ENCODE measurements at places on chromosomes 2 and 18. TPM values are rescaled to one million over a fixed set of nuclear protein-coding genes. Genes with fewer than 3 reads are reported as not detected.

GCKR gene
- total RNA-seq: 7.6 TPM

NTSR2 gene
- not detected for total RNA-seq

GKN1 gene
- total RNA-seq: not detected

CNGA3 gene
- not detected for total RNA-seq

ZNF892 gene
- total RNA-seq: 7.8 TPM

OTX1 gene
- not detected for total RNA-seq

- no peak for DNase-seq
These were observed 17.3 kb downstream of the BOLA3 start for GRCh38 chr2:74130211-74130995.

GRCh38 chr2:238401551-238401950 lies 25.2 kb upstream of the ASB1 start:
- DNase-seq: no peak

DNA sequence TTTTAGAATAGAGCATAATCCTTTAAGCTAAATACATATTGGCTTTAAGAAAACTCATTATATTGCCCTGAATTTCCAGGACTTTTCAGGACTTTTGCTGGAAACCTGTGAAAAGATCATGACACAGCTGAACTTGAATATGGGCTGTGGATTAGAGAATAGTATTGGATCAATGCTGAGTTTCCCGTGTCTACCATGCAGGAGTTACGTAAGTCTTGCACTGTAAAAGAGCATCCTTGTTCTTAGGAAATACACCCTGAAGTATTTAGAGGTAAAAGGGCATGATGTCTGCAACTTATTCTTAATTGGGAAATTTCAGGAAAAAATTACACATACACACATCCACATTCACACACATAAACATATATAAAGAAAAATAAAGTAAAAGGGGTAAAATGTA lies 82.1 kb downstream of the ZFP36L2 start:
- no peak for DNase-seq

GRCh38 chr2:181367906-181368435 lies 89.2 kb upstream of the ITGA4 start:
- no peak for DNase-seq

- no peak for DNase-seq
These were observed 265.3 kb downstream of the SETBP1 start for GRCh38 chr18:44945888-44946401.

DNA sequence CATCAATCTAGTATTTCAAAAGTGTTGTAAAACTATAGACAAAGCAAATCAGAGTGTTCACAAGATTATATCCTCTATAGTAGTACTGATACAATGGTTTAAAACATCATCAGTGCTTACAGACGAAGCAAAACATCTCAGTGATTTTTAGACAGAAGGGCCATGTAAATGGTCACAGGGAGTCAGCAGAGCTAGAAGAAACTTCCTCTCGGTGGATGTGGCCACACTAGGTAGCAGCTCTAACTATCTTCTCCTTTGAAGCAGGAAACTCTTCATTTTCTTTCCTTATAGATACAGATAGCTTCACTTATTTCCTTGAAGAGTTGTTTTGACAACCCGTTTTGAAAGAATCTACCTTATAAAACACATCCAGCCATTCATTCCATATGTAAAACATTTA lies 80.4 kb upstream of the CD226 start:
- no peak for DNase-seq

DNA sequence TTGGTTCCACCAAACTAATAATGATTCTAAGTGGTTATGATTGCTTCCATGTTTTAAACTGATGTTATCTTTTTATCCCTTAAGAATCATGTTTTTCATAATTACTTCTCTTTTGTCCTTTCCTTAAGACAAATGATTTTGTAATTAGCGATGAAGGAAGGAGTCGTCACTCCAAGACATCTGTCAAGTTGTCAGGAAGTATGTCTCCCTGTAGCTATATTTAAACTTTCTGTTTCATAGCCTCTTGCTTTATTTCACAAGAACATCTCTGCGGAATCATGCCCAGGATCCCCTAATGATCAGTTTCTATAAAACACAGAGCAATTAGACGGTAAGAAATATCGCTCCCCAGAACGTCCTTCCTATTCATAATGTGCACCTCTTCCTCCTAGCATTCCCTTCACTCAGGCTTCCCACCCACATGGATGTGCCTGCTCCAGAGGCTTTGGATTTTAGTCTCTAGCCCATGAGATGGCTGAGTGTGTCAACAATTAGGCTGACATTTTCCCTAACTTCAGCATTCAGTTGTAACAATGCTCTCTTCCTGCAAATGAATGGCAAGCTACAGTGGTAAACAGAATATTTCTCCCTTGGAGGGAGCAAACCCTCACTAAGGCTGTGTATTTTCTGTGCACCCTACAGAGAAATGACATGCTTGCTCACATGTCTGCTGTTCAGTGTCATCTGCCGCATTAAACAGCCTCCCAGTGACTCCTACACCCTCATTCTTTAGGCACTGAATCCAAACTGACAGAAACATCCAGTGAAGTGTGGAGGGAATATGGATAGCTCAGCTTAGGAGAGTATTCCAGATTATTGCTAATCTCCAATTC lies 879.6 kb upstream of the CELF4 start:
- DNase-seq: no peak

GRCh38 chr2:224982226-224982625 lies 60.0 kb downstream of the DOCK10 start:
- no peak for DNase-seq

DNA sequence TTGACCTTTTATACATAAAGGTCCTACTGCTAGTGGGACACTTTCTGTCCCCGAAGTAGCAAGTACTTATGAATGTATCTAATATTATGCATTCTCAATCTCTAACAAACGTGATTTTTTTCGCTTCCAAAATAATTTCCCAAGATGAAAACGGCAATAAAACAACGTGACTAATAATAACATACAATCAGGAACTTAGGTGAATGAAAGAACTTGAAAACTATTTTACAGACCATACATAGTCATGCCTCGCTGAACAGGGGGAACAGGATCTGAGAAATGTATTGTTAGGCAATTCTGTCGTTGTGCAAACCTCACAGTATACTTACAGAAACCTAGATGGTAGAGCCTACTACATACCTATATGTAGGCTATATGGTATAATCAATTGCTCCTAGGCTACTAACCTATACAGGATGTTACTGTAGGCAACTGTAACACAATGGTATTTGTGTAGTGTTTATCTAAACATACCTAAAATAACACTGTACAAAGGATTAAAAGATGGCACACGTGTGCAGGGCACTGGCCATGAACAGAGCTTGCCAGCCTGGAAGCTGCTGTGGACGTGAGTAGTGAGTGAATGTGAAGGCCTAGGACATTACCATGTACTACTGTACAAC lies 2.5 kb downstream of the RTN4 start:
- DNase-seq: no peak

DNA sequence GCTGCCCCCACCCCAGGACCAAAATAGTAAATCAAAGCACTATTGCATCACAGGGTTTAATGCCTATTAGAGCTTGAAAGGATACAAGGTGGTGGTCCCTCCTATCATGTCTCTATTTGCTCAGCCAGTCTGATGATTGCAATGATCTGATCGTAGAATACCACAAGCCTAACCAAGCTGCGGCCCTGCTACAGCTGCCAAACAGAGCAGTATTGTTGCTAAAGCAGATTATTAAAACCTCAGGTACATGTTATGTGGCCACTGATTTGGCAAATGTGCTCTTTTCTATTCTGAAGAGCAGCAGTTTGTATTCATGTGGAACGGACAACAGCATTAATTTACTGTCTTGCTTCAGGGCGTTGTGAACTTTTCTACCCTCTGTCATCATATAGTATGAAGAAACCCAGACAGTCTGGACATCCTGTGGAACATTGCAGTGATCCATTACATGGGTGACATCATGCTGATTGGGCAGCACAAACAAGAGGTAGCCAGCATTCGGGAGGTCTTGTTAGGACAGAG lies 8.4 kb upstream of the VAPA start:
- DNase-seq: no peak

- no peak for DNase-seq
These were observed 84.9 kb downstream of the ICOS start for GRCh38 chr2:204021290-204022081.

GRCh38 chr2:33859811-33860461 lies 260.8 kb upstream of the FAM98A start:
- no peak for DNase-seq

- DNase-seq: no peak
These were observed 559.9 kb upstream of the ID2 start for GRCh38 chr2:8121826-8122513.

GRCh38 chr2:18610651-18611050 lies 21.3 kb upstream of the NT5C1B start:
- no peak for DNase-seq
